ENCODE measurements at places on chromosomes 1 and 21.

DNA sequence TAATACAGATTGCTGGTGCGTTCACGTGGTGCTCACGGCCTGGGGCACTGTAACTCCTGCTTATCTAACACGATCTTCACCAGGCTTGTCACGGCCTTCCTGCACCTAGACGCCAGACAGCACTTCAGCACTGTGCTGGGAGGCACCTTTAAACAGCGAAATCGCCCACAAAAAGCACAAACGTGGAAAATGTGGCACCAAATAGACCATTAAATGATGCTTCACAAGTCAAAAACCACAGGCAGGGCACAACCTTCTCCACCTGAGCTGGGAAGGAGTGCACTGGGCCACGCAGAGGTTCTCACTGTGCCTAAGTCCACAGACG is 20.0 kb downstream of the IBA57 start:
- DNase-seq = no peak

GRCh38 chr1:248807067-248807737 is 18.5 kb downstream of the SH3BP5L start:
- peak; percentile 53 for DNase-seq

- DNase-seq = no peak
Observed at GRCh38 chr1:13763222-13763621, 63.2 kb downstream of the PRDM2 start.

DNA sequence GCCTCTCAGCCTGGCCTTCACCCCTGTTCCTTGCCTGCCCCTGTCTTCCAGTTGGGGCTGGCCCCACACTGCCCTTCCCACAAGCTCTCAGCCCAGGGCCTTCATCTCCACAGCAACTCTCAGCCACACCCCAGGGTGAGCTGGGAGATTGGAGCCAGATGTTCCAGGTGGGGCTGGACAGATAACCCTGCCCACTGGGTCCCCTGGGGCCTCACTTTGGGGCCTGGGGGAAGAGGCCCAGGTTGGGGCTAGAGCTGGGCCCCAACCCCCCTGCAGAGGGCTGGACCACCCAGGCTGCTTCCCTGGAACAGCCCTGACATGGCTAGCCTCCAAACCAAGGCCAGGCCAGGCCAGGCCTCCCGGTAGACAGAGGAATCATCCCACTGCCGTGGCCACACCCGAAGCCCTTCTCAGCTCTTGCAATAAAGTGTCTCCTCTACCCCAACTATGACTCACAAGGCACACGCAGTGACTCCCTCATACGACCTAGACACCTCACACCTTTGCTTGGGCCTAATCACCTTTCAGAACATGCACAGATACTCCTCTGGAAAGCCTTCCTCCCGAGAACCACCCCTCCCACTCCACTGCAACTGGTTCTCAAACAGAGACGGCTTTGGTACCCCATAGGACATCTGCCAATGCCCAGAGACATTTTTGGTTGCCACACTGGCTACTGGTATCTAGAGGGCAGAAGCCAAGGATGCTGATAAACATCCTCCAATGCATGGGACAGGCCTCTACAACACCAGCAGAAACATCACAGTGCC is 22.2 kb downstream of the SLC2A1 start:
- peak; percentile 41 for DNase-seq

GRCh38 chr1:36384542-36385409 is 948 bp downstream of the STK40 start:
- peak; percentile 12 for DNase-seq

- no peak for DNase-seq
Observed at GRCh38 chr1:216750031-216750627, 26.9 kb upstream of the ESRRG start.

DNA sequence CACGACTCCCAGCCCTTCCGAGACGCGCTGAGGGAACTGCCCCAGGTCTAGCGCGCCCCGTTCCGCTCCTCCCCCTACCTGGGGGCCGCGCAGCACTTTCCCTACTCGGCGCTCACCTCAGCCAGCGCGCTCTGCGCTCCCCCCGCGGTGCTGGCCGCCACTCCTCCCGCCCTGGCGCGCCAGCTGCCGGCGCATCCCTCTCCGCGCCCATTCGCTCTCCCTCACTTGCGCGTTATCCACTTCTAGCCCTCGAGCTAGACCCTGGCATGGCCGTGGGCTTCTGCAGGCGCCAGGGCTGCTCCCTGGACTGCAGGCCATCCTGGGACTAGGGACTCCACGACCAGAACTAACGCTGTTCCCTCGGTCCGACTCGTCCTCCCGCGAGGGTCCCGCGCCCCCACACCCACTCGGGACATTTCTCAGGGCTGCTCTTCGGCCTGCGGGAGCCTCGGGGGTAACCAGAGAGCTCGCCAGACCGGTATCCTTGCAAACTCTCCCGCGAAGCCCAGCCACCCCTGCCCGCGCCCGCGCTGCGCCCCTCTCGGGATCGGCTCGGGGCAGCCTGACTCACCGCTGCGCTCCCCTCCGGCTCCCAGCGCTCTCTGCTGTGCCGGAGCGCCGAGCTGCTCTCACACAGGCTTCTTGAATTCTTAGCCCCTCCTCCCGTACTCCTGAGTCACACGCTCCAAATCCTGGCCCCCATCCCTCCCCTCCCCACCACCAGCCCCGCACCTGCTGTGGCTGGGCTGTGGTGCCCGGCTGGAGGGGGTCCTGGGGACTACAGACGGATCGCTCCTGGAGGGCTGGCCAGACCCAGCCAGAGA is at the start of gene NGF:
Gene NGF, minus strand, starts transcription at position 617 of the 824 bp plus-strand sequence. CDS start 51,454 bp downstream, outside the sequence.
- DNase-seq = no peak

GRCh38 chr1:31243501-31244286 is 4.0 kb upstream of the NKAIN1 start:
- DNase-seq = no peak

- no peak for DNase-seq
Observed at GRCh38 chr1:61807606-61808140, 65.4 kb downstream of the PATJ start.

- no peak for DNase-seq
Observed at GRCh38 chr1:9700340-9700739, 48.8 kb downstream of the PIK3CD start.

- DNase-seq = no peak
Observed at GRCh38 chr1:189971656-189972055, 506.0 kb downstream of the BRINP3 start.

GRCh38 chr1:151187205-151187604 is 2.8 kb downstream of the VPS72 start:
- DNase-seq = no peak

- DNase-seq = no peak
Observed at GRCh38 chr1:246069581-246069980, 437.5 kb downstream of the SMYD3 start.

GRCh38 chr1:22471078-22471477 is 19.4 kb downstream of the ZBTB40 start:
- no peak for DNase-seq

DNA sequence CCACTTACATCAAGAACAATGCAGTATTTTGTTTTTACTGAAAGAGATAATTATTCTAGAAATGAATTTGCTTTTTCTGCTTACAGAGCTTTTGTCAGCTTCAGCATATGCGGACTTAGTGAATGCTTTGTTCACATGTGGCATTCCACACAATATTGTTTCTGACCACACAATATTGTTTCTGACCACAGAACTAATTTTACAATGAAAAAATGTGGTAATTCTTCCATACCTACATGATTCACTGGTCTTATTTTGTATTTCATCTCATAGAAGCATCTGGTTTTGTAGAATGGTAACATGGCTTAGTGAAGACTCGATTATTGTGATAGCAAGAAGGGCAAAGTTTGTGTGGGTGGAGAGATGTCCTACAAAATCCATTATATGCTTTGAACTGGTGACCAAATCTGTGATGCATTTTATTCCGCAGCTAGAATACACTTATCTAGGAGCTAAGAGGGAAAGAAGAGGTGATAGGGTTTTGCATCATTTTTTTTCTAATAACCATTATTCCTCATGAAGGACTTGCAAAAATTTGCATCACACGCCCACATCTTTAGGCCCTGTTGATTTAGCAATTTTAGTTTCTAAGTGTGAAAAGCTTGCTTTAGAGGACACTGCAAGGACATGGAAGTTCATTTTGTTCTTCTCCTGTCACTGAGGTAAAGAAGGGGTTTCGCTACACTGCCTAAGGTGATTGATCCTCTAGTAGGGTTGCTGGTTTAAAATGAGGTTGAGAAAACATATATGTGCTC is 75.3 kb downstream of the HLX start:
- no peak for DNase-seq

GRCh38 chr1:52189898-52190480 is 48.1 kb downstream of the ZFYVE9 start:
- no peak for DNase-seq

- DNase-seq = no peak
Observed at GRCh38 chr1:235939480-235939775, 72.7 kb upstream of the LYST start.

DNA sequence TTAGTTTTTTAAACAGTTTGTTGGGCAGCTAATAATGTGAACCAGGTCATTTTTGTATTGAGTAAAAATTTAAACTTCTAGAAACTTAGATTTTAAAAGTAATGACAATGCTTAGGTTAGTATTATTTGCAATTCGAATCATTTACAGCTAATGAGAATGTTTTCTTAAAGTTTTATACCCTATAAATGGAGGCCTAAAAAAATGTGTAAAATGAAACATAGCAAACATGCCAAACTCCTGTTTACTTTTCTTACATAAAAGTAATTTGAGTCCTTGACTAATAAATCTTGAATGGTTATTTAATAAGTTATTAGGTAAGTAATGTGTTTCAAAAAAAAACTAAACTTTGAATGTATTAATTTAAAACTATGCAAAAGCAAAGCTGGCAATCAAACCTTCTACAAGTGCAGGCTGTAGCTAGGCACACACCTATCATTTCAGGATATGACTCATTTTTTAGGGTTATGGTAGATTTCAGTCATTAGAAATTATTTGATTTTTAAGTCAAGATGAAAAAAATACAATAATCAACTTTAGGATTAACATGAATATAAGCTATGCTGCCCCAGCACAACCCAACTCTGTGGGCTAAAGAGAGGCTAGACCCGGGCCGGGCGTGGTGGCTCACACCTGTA is 41.5 kb downstream of the CLSTN1 start:
- DNase-seq = no peak

DNA sequence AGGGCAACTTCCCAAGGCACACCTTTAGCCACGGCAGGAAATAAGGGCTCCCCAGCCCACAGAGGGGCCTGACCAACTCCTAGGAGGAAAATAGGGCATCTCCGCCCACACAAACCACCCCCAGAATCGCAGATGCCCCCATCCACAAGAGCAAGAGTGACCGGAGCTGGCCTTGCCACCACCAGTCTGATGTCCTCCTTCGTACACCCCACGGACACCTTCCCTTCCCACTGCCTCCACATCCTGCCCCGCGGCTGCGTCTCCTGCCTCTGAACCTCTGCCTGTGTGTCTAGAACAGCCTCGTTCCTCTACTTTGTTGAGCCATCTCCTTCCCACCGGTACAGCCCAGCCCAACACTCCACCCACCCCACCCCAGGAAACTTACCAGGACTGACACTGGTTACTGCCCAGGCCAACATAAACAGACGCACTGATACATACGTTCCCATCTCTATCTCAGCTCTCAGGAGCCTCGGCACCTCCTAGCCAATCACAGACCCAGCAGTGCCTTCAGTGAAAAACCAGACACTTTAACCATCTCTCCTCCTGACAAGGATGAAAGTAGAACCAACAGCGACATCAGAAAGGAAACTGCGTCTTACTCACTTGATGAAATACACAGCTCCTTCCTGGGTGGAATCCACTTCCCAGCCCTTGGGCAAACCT is 7.6 kb upstream of the PLEKHA6 start:
- DNase-seq = no peak

DNA sequence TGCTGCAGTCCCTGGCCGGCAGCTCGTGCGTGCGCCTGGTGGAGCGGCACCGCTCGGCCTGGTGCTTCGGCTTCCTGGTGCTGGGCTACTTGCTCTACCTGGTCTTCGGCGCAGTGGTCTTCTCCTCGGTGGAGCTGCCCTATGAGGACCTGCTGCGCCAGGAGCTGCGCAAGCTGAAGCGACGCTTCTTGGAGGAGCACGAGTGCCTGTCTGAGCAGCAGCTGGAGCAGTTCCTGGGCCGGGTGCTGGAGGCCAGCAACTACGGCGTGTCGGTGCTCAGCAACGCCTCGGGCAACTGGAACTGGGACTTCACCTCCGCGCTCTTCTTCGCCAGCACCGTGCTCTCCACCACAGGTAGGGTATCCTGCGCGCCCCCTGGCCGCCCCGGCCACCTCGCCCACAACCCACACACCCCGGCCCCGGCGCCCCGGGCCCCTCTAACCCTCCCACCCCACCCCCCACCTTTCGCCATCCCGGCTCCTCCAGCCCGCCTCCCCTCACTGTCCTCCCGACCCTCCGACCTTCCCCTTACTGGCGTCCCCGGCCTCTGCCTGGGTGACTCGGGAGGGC is 352 bp downstream of the KCNK1 start:
- DNase-seq = no peak

GRCh38 chr1:23577056-23578004 is 18.0 kb upstream of the ID3 start:
- no peak for DNase-seq

DNA sequence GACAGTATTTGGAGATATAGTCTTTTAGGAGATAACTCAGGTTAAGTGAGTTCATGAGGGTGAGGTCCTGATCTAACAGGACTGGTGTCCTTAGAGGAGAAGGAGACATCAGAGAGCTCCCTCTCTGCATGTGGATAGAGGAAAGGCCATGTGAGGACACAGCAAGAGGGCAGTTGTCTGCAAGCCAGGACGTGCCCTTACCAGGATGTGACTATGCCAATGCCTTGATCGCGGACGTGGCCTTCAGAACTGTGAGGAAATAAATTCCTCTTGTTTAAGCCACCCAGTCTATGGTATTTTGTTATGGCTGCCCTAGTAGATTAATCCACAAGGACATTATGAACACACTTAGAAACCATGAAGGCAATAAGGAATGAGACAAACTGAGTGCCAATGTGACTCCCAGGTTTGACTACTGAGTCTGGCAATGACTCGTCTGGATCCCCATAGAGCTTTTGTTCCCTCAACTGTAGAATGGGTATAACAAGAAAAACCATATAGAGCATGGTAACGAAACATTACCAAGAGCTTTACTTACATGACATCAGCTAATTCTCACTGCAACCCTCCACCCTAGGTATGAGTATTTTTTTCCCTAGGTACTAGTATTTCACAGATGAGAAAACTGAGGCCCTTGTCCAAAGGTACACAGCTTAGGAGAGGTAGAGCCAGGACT is 6.5 kb downstream of the URB1 start:
- no peak for DNase-seq

DNA sequence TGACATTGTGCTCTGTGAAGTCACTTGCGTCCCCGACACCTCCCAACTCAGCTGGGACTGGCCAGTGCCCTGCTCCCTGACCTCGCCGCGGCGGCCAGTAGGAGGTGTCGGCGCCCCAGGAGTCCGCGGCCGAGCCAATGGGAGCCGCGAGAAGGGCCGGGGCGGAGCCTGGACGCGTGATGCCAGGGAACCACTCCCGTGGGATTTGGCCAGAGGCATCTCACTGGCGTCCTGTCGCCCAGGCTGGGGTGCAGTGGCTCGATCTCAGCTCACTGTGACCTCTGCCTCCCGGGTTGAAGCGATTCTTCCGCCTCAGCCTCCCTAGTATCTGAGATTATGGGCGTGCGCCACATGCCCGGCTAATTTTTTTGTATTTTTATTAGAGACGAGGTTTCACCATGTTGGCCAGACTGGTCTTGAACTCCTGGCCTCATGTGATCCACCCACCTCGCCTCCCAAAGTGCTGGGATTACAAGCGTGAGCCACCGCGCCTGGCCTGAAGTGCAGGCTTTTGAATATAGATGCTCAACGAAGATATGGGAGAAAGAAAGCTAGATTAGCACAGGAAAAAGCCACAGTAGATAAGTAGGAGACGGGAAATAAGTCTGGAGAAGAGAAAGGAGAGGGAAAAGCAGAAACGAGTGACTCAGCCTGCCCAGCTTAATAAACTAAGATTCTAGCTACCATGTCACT is 38.0 kb downstream of the ZBTB8OS start:
- peak; percentile 32 for DNase-seq

All from stimulated activated CD4-positive, alpha-beta T cell treated with anti-CD3 and anti-CD28 coated beads, Interleukin-4, amount 100 ng/mL, for 4 hours (primary cell).